ENCODE measurements at places on chromosomes 6 and 20. TPM values are rescaled to one million over a fixed set of nuclear protein-coding genes. Genes with fewer than 3 reads are reported as not detected.

MICB gene
- polyA plus RNA-seq: 0.92 TPM

COL9A1 gene
- 0.60 TPM for polyA plus RNA-seq

KCNK16 gene
- polyA plus RNA-seq: not detected

JAG1 gene
- polyA plus RNA-seq: 4.2 TPM

QKI gene
- polyA plus RNA-seq: 14.4 TPM

Measured in sigmoid colon (tissue), 7 donors.